Activated CD4-positive, alpha-beta T cell treated with anti-CD3 and anti-CD28 coated beads for 1 hour (primary cell): ENCODE measurements at places on chromosomes 5 and 9.

- DNase-seq = no peak
These were observed 354 bp upstream of the KCNMB1 start for GRCh38 chr5:170389550-170389892.

DNA sequence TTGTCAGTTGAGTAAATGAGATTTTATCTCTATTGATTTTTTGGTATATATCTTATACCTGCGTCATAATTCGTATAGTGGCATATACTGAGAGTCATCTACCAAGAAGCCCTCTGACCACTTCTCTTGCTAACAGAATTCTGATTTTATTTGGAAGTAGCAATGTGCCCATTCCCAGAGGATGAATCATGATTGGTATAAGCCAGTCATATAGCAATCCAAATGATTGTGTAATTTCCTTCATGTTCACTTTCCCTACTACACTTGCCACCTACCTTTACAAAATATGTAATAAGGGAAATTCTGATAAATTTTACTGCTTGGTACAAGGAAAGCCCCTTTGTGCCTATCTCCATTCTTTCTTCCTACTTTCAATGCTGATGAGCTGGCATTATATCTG, 16.1 kb upstream of the ZNF462 start:
- DNase-seq = no peak

DNA sequence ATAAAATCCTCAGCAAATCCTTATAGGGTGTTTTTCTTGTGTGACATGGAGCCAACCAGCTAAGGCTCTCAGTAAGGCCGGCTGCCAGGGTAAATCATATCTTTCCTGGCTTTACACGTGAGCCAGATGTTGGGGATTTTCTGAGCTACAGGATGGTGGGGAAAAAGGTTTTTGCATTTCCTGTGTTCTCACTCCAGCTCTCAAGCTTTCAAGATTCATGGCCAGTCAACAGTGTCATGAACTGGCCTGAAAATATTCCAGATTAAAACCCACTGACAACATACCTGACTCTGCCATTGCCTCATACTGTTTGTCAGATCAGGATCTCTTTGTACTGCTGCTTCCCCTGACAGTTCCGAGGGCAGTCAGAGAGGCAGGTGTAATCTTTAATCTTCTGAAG, 306.9 kb downstream of the GLIS3 start:
- no peak for DNase-seq

DNA sequence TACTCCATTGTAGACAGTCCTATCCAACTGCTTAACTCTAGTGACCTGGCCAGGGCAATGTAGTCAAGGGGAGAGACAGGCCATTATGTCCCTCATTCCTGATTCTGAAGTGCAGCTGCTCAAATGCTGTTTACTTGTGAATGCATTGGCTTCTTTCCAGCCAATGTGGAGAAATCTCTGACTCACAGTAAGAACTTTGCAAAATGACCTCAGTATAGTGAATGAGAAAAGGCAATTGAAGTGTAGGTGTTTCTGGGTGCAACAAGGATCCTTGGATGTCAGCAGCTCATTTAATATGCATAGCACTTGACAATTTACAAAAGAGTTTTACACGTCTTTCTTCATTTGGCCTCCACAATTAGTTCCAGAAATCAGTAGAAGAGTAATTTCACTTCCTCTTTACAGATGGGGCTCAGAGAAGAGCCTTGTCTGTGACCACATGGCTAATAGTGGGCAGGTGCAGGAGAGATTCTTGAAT, 367.2 kb downstream of the OSTF1 start:
- no peak for DNase-seq

DNA sequence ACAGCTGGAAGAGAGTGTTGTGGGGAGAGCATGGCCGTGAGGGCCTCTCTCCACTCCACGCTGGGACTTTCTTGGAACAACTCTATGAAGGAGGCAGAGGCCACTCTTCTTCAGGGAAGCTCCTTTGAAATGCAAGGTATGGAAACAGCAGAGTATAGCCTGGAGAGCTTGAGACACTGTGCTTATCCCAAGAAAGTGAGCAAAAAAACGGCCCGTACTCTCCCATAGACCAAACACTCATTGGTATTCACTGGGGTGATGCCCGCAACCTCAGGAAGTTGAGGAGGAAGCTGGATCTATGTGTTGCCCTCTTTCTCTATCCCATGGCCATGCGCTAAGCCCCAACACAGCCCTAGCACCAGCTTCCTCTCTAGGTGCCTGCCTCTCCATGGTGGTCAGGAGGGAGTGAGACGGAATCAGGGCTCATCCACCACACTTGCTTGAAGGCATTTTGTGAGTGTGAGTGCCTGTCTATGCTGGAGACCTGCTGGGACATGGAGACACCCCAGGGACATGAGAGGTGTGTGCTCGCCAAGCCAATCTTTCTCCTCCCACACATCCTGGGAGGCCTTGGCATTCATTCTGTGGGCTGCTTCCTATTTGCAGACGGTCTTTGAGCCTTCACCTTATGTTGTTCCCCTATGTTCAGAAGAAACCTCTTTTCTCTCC, 616.6 kb downstream of the IRX1 start:
- no peak for DNase-seq

DNA sequence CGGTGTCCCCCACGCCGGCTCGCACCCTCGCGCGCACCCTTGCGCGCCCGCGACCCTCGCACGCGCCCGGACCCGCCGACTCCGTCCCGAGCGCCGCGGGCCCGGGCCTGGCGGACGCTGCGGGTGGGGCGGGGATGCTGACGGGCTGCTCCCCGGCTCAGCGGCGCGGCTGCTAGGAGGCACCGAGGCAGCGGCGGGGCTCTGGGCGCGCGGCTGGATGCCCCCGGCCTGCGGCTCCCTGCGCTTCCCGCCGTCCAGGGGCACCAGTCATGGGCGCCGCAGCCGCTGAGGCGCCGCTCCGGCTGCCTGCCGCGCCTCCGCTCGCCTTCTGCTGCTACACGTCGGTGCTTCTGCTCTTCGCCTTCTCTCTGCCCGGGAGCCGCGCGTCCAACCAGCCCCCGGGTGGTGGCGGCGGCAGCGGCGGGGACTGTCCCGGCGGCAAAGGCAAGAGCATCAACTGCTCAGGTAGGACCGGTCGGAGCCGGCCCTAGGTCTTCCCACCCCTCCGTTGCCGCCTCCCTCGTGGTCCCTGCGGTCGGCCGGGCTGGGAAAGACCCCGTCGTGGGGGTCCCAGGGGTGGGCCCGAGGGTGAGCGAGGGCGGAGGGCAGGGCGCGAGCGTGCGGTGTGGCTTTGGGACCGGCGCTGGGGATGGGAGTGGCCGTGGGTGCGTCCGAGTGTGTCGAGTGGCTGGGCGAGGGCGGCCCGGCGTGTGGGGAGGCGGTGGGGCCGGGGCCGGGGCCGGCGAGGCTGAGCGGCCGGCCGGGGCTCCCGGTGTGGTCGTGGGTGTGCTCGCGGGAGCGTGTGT, 530 bp downstream of the TMEFF1 start:
- no peak for DNase-seq

- DNase-seq = no peak
These were observed 68.2 kb upstream of the SLIT3 start for GRCh38 chr5:169369130-169369529.

GRCh38 chr5:32225445-32225844, 51.3 kb upstream of the GOLPH3 start:
- no peak for DNase-seq

DNA sequence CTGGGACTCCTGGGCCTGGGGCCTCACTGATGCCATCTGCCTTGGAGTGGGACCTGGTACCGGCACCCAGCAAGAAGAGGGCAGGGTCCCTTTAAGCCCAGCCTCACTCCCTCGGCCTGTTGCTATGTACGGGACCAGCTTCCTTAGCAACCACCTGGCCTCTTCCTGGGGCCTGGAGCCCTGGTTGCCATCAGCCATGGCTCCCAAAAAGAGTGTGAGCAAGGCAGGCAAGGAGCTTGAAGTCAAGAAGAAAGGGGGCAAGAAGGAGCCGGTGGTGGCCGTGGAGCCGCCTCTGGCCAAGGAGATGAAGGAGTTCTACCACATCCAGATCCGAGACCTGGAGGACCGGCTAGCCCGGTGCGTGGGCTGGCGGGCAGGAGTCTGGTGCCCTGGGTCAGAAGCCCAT, at the start of gene CFAP157:
Gene CFAP157 (plus strand): TSS at position 153 of the 406 bp plus-strand sequence. CDS start 44 bp downstream, at position 197.
- DNase-seq = no peak
